ENCODE measurements at places on chromosomes 16 and 17.

GRCh38 chr17:42673885-42674754 lies 2.7 kb downstream of the PLEKHH3 start:
- DNase-seq: peak; percentile 77

GRCh38 chr16:49463529-49463928 lies 89.9 kb downstream of the C16orf78 start:
- DNase-seq: peak; percentile 36

DNA sequence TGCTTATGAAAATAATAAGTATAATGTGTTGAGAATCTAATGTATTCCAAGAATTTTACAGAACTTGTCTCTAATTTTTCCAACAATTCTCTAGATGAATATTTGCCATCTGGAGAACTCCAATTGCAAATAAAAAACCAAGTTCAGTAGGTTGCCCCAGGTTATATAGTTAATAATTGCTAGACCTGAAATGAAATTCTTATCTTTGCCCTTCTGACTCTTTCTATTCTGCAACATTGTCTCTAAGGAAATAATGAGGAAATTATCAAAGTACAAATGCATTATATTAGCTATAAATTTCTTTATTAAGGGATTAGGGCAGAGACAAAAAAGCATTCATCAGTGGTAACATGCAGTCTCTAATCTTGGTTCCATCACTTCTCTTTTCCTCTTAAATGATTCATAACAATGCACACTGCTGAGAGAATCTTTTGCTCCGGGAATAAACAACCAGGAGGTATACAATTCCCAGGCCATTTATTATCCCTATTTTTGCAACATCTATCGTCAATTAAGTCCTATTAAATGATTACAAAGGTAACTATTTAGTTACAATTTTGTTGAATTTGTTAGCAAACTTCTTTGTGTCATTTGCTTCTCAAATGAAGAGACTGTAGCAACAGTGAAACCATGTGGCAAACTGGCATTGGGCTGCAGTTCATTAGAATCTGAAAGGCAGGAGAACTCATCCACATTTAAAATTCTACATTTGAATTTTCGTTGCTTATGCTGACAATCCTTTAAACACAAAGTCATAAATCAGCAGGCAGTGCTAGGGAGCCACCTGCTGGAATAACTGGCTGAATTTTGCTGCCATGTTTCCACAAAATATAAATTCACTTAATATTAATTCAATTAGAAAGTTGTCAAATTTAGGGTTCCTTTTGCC lies 349.6 kb downstream of the KIF2B start:
- peak; percentile 37 for DNase-seq

DNA sequence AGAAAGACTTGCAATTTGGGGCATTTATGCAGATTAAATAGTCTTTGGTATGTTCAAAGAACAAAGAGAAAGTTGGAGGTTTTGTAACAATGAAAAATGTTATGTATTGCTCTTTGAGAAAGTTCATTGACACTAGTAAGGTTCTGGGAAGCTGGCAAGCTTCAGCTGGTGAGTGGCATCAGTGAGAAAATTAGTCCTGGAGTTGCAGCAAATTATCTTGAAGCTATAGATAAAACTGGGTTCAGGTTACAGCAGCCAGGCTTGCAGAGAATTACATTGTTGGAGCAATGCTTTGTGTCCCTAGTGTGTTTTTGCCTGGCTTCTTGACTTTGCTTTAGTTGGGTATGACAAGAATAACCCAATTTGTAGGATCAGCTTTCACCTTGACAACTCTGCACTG lies 221.2 kb downstream of the CDH13 start:
- no peak for DNase-seq

GRCh38 chr17:53101706-53102105 lies 721.0 kb upstream of the KIF2B start:
- no peak for DNase-seq

DNA sequence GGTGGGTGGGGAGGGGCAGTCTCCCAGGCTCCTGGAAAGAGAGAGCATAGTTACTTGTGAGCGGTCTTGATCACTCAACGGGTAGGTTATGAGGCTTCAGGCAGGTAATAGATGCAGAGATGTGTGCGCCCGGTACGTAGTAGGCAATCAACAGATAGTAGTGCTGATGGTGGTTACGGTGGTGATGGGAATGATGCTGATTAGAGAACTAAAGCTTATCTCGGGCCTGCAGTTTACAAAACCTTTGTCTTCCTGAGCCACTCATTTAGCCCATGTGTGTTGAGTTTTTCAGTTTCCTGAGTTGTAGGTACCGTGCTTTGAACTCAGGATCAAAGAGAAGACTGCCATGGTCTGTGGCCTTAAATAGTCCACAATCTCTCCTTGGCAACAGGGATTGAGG lies 401.0 kb downstream of the SNX29 start:
- no peak for DNase-seq

DNA sequence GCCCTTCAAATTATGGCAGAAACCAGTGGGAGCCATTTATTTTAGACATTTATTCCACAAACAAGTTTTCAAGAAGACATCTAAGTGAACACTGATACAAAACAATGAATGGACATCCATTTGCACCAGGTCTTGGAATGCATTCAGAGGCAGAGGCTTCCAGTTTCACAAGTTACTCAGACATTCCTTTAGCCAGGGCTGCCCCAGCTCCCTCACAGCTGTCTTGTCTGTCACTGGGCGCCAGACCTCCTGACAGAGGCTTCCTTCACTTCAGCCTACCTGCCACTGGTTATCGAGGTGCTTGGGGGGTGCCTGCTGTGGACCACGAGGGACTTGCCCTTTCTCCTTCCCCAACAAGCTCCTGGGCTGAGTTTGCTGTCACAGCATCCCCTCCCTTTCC lies 19.2 kb downstream of the AQP8 start:
- no peak for DNase-seq

- no peak for DNase-seq
These were observed 8.5 kb downstream of the ABCA10 start for GRCh38 chr17:69220098-69220497.

GRCh38 chr17:51595826-51596398 lies 335.6 kb downstream of the UTP18 start:
- DNase-seq: no peak

DNA sequence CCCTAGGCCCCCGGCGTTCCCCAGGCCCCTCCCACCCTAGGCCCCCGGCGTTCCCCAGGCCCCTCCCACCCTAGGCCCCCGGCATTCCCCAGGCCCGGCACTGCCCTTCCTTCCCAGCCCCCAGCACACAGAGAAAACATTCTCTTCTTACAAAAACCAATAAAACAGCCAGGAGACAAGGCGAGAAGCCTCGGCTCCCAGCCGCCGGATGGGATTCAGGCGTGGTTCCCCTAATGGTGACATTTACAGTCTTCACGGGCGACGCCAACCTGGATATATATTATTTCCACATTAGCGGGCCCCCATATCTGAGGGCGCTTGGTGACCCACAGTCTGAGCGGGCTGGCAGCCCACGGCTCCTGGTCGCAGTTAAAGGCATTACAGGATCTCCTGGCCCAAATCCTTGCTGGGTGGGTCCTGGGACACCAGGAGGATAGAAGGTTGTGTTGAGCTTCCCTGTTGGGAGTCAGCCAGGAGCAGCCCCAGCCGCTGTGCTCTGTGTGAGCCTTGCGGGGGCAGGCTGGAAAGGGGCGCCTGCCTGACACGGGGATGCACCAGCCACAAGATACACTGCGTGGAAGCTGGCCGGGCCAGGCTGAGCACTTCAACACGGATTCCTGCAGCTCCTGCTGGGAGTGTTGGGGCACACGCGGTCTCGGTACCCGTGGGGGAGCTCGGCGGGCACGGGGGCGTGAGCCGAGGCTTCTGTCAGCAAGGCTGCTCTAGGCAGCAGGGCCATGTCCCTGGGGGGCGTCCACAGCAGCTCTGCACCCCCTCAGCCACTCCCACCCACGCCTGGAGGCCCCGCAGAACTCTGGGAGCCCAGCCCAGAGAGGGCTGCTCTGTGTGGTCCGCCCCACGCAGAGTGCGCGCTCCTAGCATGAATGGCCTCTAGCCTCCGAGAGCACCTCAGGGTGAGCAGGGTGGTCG lies 83.7 kb downstream of the LMF1 start:
- DNase-seq: no peak

- peak; percentile 73 for DNase-seq
These were observed 521 bp downstream of the ATMIN start for GRCh38 chr16:81035975-81036750.

- peak; percentile 28 for DNase-seq
These were observed 2.7 kb upstream of the NFE2L1 start for GRCh38 chr17:48045316-48046001.

- no peak for DNase-seq
These were observed 12.0 kb downstream of the HS3ST6 start for GRCh38 chr16:1906055-1906845.

DNA sequence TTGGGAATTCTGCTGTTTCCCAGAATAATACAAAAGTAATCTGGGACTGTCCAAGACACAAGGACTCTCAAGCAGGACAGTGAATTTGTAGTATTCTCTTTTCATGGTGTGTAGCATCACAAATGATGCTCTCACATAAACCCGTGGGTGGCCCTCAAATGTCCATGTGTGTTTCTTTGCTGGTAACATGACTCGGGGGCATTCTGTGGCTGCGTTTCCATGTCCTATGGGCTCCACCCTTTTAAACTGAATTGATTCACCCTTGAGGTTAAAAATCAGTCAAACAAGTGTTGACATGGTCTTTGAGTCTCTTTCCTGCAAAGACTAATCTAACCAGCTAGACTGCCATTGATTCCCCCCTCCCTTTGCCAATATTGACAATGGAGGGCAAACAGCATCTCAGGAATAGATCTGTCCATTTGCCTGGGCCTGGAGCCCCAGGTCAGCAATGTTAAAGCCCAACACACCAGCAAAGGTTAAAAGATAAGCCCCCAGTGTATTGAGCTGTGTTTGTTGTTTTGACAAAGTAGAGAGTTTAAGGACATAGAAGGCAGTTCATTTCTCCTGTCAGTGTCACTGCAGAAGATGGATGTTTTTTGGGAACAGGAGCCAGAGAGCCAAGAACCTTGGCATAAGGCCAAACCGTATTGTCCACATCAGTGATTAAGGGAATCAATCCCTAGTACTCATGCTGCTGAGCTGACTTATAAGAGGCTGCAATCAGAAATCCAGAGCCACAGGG lies 117.1 kb upstream of the COX10 start:
- DNase-seq: no peak

DNA sequence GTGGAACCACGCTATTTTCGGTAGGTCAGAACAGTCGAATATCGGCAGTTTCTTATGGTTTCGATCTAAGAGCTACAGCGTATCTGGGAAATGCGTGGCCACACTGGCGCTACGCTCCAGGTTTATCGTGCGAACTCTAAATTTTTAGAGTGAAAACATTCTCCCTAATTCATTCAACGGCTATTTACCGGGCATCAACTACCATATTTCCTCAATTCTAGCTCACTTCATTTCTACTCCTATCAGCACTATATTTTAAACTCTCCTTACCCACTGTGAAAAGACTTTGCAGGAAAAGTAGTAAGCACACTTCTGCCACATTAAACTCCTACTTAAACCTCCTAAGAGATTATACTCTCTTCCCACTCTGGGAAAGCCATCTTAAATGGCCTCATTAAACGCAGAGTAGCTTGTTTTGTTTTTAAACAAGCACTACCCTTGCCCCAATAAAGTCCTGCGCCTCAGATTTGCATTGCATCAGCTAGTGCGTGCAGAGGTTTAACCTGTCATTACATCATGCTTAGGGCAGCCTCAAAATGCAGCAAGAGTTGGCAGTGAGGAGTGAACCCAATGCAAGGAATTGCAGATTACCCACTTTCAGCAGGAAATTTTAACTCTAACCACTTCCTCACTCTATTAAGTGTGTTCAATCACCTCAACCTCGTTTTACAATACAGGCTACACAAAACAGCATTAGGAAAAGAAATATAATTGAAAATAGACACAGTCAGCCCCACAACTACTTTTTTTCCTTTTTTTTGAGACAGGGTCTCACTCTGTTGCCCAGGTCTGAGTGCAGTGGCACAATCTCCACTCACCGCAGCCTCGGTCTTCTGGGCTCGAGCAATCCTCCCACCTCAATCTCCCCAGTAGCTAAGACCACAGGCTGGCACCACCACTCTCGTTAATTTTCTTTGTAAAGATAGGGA lies 18.8 kb downstream of the SIAH1 start:
- peak; percentile 86 for DNase-seq

DNA sequence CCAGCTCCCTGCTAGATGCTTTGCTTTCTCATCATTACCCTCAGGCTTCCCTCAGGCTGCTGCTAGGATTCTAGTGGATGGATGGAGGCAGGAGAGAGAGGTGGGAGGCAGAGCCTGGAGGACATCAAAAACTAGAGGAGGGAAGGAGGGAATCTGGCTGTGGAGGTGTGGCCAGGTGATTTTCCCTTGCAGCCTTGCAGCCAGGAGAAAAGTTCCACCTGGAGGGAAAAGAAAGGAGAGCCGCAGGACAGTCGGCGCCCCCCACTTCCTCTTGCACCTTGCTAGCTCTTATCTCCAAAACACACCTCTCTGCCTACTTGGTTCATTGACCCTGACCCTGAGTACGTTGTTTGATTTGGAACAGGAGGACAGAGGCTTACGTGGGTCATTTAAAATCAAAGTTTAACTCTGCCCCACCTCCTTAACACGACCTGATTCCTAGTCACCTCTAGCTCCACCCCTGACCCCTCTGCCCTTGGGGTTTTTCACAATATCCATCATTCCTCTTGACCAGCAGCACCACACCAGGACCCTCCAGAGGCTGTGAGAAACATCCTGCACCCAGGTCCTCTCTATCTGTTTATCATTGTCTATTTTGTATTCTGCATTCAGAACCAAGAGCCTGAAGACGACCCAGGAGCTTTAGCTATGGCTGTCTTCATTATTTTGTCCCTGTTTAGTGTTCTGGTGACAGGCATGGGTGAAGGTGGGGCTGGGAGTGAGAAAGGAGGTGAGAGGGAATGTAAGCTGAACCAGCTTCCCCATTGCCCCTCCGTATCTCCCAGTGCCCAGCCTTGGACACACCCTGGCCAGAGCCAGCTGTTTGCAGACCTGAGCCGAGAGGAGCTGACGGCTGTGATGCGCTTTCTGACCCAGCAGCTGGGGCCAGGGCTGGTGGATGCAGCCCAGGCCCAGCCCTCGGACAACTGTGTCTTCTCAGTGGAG lies 15.9 kb downstream of the AOC3 start:
- DNase-seq: no peak

- DNase-seq: no peak
These were observed 2.3 kb downstream of the GFAP start for GRCh38 chr17:44912763-44913544.

- no peak for DNase-seq
These were observed at the start of gene GRIN2C for GRCh38 chr17:74859459-74860228. GRIN2C (minus strand) TSS chr17:74859885; CDS start chr17:74855092, 4,793 bp downstream.

DNA sequence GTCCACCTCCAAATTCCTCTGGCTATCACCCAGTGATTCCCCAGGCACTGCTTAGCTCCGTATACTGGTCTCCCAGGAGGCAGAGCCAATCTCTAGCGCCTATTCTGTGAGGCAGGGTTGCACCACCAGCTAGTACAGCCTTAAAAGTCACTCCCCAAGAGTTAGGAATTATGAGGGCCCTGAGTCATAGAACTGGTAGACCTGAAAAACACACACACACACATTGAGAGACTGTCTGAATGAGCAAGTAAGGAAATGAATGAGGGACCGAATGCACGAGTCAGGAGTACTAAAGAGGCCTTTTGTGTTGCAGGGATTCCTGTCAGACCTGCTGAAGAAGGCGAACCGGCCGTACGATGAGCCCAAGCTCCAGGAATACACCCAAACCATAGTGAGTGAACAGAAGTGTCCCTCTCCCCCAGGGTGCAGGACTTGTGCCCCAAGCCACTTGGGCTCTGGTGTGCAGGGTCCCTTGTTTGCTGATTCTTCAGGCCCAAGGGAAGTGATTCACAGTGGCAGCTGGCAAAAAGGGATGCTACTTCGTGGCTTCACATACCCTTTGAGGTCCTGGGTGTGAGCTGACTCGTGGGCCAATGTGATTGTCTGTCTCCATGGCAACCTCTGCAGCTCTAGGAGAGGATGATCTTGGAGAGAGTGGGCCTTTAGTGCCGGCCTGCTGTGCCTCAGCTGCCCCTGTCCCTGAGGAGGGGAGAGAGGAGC lies 24.7 kb downstream of the CALB2 start:
- peak; percentile 18 for DNase-seq
